Activated CD4-positive, alpha-beta T cell treated with anti-CD3 and anti-CD28 coated beads for 4 hours (primary cell): ENCODE measurements at places on chromosomes 5 and 9.

- no peak for DNase-seq
These were observed 162.4 kb downstream of the ESM1 start for GRCh38 chr5:54823006-54823405.

- DNase-seq = no peak
These were observed 69.3 kb upstream of the MELK start for GRCh38 chr9:36503172-36504088.

GRCh38 chr5:25150819-25151218 lies 506.0 kb upstream of the CDH10 start:
- DNase-seq = no peak

GRCh38 chr9:73080110-73080694 lies 71.5 kb upstream of the ANXA1 start:
- DNase-seq = no peak

- DNase-seq = no peak
These were observed 13.0 kb upstream of the SCGB3A1 start for GRCh38 chr5:180604271-180604670.

GRCh38 chr9:75979362-75979761 lies 88.9 kb downstream of the PCSK5 start:
- DNase-seq = no peak

- no peak for DNase-seq
These were observed 2.1 kb upstream of the CDH10 start for GRCh38 chr5:24646915-24647314.

DNA sequence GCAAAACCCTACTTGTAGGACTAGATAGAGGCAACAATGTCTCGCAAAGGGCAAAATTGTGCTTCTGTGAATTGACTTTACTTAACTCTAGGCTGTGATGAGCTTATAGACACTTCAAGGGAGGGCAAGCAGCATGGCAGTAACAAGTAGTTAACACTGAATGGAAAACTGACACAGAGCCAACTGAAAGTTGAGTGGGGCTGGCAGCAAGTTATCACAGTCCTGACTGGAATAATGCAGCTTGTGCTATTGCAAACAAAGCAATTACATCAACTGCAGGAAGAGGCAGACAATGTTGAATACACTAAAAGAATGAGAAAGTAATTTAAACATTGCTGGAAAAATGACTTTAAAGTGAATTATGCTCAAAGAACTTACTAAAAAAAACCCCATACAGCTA lies 62.2 kb downstream of the RNF38 start:
- no peak for DNase-seq

- DNase-seq = no peak
These were observed 30.4 kb downstream of the PPP2R2B start for GRCh38 chr5:146848133-146848532.

DNA sequence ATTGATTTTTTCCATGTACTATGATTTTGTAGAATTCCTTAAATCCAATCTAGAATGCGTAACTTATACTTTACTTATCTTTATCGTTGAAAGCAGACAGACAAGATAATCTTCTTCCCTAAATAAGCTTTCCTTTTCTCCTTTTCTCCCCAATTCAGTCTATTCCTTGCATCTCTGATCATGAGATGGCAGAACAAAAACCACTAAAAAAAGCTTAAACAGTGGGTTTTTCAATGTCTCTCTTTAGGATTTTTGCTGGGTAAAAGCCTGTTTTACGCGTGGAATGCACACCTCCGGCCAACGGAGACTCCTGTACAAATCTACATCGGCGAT lies 755 bp downstream of the CDKN2B start:
- no peak for DNase-seq

- DNase-seq = no peak
These were observed 87.6 kb downstream of the ADRB2 start for GRCh38 chr5:148913985-148914431.

DNA sequence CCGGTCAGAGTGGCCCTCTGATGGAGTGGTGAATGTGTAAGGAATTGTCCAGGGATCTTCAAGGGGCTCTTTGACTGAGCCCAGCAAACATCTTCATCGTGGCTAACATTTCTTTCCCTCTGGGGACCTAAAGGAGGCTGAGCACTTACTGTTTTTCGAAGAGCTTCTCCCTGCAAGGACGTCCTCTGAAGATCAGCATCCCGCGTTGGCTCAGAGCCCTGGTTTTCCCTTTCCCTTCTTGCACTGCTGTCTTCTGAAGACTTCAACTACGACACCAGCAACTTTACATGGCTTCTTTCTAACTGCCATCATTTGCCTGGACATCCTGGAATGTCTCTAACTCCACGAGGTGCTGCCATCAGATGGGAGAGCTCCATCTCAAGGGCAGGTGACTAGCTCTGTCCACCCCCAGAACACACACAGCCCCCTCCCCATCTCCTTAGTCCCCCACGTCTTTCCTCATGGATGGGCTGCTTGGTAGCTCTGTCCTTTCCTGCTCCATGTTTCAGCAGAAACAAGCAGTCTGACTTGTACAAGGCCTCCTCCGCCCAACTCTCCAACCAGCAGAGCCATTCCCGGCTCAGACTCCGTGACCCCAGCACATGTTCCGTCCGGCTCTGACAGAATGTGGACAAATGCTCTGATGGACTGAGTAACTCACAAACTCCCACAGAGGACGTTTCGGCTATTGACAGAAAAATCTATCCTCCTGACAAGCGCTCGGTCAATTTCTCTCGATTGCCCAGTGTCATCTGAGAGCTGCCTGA lies 17.1 kb downstream of the SHB start:
- no peak for DNase-seq

GRCh38 chr5:8720506-8720905 lies 825.4 kb downstream of the SEMA5A start:
- no peak for DNase-seq

DNA sequence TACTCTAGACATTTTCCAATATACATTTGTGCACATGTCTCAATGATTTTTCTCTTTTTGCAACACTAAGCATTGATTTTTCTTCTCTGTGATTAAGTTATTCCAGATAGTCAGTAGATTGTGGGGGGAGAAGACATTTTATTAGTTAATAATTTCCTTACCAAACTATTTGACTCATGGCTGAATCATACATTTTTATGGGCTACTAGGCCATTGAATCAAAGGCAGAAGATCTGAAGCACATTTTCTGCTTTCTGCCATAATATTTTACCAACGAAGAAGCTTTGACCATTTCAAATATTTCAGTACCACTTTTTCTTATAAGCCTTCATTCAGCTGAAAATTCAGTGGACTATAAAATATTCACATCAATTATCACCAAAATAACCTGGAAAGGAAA lies 175.6 kb downstream of the IRX2 start:
- DNase-seq = no peak

GRCh38 chr9:121885345-121885901 lies 207.7 kb downstream of the TTLL11 start:
- DNase-seq = no peak

GRCh38 chr9:135568026-135568425 lies 6.5 kb downstream of the PAEP start:
- no peak for DNase-seq

- no peak for DNase-seq
These were observed 73.8 kb downstream of the DAB2IP start for GRCh38 chr9:121725008-121725775.

GRCh38 chr9:116355153-116355921 lies 201.7 kb downstream of the PAPPA start:
- no peak for DNase-seq

GRCh38 chr5:72955143-72955767 lies 586 bp upstream of the FCHO2 start:
- no peak for DNase-seq

DNA sequence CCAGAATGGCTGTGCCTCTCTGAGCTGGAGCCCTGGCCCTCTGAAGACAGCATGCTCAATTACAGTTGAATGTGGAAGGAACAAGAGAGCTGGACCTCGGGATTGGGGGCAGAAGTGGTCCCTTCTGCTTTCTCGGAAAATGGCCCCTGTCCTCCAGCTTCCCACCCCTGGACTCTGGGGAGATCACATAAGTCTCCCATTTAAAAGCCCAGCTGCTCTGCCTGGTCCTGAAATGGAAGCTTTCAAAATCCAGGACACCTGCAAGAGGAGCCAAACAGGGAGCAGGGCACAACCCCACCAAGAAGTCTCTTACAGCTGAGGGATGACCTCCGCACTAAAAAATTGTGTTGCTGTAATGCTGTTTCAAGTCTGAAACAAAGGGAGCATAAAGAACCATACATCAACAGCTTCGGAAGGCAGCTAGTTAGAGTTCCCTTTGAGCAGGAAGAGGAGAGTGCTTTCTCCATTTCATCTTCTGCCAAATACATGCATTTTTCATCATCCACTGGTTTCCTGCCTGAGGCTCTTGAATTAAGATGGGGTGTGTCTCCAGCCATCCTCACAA lies 48.2 kb downstream of the TGFBI start:
- DNase-seq = no peak

DNA sequence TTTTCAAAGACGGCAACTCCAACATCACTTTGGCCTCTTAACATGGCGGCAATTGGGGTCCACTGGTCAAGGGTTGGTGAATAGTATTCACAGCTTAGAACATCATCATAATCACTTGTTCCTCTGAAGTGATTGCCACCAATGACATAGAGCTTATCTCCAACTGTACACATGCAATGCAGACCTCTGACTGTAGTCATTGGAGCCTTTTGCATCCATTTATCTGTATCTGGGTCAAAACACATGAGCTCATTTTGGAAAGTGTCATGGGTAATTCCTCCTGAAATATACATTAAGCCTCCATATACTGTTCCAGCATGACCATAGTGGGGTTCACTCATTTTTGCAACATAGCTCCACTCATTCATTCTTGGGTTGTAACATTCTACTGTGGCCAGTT lies 2.0 kb downstream of the KLHL9 start:
- no peak for DNase-seq

DNA sequence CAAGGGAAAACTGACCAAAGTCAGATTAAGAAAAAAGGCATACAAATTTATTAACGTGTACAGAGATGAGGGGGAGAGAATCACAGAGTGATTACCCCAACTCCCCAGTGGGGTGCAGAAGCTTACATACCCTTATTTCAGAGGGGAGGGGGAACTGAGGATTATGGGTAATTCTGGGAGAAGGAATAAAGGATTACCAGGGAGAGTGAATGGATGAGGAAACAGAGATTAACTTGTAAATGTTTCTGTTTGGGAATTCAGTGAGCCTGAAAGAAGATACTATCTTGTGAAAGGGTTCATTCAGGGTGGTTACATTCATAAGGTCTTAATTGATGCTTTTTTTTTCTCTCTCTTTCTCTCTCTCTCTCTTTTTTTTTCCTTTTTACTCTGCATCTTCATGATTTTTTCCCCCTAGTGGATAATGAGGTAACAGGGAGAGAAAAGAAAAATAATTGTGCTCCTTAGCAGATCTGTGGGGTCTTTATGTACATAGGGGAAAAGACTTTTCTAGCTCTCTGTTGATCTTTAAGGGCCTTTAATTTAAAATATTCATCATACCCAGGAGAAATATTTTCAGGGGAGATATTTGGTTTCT lies 49.4 kb downstream of the TARS1 start:
- DNase-seq = no peak

DNA sequence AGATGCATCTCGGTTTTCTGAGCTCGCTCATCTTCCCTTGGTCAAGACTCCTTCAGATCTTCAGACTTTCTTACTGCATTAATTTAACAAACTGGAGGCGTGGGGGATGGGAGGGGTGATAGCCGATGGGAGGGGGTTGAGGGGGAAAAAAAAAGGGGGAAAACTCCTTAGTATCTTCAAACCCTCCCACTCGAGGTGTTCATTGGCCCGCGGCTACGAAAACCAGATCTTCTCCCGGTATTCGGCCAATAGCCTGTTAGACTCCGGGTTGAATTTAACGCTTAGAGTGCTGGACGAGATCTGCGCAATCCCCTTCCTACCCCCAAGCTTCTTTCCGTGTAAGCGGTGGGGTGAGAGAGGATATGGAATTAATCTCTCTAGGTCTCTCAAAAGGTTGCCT lies 689 bp upstream of the GLRA1 start:
- DNase-seq = no peak

- DNase-seq = no peak
These were observed 1544.2 kb upstream of the CDH6 start for GRCh38 chr5:29649321-29649720.

GRCh38 chr5:9209846-9210492 lies 335.9 kb downstream of the SEMA5A start:
- no peak for DNase-seq

- DNase-seq = no peak
These were observed 172.5 kb upstream of the PTPRD start for GRCh38 chr9:10785255-10785654.

DNA sequence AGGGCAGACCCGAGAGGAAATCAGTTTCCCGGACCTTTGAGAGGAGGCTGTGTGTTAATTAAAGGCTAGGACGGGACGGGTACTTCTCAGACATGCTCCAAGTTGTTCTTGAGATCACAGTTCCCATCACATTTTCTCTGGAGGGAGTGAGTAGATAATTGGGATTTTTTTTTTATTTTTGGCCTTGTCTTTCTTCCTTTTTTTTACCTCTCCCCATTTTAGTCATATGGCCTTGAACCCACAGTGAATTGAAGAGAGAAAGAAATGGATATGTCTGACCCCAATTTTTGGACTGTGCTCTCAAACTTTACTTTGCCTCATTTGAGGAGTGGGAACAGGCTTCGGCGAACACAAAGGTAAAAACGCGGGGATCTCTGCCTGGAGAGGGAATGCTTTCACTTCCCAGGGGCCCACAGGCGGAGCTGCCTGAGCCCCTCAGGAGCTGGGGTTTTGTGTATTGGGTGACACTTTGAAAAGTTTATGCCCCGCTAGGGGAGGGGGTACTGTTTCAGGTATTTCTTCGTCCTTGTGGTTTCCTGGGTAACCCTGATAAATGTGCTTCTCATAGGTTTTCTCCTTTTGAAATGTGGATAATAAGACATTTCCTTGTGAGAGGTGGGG lies 191.8 kb downstream of the CD180 start:
- no peak for DNase-seq

GRCh38 chr9:33992632-33993031 lies 56.1 kb downstream of the UBAP2 start:
- no peak for DNase-seq

DNA sequence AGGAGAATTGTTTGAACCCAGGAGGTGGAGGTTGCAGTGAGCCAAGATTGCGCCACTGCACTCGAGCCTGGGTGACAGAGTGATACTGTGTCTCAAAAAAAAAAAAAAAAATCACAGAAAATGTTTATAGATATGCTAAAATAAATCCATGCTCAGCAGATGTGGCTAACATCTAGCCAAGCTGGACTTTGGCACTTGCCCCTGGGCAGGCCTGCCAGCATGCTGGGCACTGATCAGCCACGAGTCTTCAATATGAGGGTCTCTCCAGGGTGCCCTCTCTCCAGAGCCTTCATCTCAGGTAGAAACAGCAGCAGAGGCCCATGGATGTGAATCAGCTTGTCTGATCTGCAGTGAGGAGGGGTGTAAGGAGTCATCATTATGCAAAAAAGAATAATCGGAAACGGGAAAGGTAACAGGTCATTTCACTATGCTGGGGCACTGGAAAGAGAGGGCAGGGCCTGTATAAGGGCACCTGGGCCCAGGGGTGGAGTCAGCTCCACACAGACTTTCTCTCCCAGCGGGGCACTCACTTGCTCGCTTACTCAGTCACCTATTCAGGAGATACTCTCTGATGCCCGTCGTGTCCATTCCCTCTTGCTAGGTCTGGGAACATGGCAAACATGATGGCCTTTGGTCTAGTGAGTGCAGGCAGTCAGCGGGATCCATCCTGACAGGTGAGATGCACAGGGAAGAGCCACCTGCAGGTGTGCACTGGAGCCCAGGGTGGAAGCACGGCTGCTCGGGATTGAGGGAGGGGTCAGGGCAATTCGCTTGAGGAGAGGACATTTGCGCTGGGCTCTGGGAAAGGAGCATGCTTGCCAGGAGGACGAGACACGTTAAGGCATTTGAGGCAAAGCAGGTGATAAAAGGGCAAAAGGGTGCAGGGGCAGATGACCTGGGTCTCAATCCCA lies 17.1 kb downstream of the RNF44 start:
- no peak for DNase-seq

- DNase-seq = no peak
These were observed 14.6 kb downstream of the SPATA9 start for GRCh38 chr5:95668216-95668615.
